NB4 (cell line): ENCODE measurements at places on chromosomes 2 and 18.

DNA sequence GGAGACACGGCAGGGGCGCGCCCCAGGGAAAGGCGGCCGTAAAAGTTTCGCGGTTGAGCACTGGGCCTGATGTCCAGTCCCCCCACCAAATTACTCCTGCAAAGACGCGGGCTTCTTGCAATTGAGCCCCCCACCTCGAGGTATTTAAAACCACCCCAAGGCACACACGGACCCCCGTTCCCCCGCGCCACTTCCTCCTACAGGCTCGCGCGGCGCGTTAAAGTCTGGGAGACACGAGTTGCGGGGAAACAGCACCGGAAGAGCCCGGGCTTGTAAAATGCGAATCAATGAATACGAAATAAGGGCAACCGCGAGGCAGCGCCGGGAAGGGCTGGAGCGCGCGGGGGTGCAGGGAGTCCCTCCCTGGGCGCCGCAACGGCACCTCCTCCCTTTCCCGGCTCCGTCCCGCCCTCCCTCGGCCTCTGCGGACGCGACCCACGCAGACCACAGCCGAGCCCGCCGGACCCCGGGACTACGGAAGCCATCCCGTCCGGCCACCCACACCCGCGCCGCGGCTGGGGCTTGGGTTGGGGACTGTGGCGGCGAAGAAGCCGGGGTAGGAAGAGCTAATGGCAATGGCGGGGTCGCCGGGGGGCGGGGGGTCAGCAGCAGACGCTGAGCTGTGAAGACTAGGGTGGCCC, 918 bp upstream of the NETO1 start:
- DNase-seq, result no peak

- DNase-seq, result peak; percentile 18
Measured at GRCh38 chr2:142533177-142533576, 344.3 kb upstream of the KYNU start.

GRCh38 chr2:207434899-207435465, 94.8 kb upstream of the CREB1 start:
- no peak for DNase-seq

DNA sequence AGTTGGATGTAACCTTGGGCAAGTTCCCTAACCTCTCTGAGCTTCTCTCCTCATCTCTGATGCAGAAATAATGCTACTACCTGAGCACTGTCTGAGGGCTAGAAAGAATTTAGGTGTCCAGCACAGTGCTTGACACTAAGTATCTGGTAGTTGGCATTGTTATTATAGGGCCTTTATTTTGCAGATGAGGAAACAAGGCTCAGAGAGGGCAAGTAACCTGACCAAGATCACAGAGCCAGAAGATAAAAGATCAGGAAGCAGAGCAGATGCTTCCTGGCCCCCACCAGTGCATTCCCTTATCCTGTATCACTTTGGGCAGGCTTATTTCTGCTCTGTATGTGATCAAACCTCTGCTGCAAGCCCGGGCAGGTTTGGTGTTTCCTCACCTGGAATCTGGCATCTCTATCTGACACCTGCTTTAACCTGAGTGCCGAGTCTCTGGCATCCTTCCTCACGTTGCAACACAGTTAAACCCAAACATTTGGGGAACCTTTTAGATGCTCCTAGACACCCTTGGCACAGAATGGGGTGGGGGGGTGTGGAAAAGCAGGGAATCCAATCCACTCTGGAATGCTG, 69.9 kb downstream of the PLB1 start:
- no peak for DNase-seq

DNA sequence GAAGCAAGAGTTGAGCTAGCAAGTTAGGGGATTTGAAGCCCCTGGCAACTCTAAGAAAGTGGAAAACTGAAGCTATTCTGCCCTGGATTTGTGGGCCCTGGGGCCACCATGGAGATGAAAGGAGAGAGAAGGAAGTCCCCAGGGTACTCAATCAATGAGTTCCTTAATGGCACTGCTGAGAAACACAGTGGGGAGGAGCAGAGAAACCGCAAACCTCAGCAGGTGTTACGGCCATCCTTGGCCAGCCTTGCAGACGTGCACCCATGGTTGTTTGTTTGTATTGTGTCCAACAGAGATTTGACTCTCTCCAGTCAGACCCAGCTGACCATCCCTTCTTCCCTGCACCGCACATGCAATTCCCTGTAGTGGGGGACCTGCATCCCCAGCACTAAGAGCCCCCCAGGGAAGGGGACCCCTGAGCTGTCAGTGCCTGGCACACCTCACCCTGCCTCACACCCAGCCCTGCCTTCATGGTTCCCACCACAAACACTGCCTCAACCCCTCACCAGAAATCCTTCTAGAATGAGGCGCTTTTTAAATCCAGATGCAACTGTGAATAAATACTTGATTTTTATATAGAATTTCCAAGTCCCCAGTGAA, 255.3 kb downstream of the SH3BP4 start:
- no peak for DNase-seq

DNA sequence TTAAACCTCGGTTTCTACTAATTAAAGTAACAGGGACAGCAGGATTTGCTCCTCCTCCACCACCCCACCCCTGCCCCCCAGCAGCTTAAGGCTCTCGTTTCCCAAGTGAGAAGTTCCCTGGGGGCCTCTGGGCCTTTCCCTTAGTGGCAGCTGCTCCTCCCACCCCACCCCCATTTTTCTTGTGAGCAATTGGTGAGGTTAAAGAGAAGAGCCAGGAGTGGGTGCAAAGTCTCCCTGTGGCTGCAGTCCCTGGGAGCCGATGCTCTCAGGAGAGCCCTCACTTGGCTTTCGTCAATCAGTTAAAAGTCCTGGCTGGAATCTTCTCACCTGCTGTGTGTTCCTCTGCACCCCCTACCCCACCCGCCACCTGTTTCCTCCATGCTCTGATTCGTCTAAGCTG, 48.7 kb upstream of the AGAP1 start:
- no peak for DNase-seq
